ENCODE measurements at places on chromosomes 11 and 22.
A peak's percentile ranks its signal among the peaks of the same experiment; 100 is the strongest.

DNA sequence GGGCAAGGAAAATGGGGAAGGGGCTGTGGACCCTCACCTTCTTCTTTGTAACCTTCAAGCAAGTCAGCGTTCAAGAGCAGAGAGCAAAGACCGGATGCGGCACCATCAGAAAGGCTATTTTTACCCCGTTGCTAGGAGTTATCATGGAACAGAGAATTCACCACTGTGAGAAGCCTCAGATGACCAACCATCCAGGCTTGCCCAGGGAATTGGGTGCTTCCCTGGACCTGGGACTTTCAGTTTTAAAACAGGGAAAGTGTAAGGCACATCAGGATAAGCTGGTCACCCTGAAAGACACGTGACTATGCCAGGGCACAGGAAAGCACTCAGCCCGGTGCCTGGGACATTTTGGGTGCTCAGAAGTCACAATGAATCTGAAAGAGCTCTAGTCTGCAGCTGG is 10.4 kb downstream of the GALNT18 start:
- DNase-seq, result no peak

DNA sequence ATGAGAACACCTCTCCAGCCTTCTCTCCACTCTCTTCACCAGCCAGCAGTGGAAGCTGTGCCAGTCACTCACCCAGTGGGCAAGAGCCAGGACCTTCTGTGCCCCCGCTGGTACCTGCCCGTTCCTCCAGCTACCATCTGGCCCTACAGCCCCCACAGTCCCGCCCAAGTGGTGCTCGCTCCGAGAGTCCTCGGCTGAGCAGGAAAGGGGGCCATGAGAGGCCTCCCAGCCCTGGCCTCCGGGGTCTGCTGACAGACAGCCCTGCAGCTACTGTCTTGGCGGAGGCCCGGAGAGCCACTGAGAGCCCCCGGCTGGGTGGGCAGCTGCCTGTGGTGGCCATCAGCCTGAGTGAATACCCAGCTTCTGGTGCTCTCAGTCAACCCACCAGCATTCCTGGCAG is 20.2 kb downstream of the PHLDB1 start:
- no peak for DNase-seq

DNA sequence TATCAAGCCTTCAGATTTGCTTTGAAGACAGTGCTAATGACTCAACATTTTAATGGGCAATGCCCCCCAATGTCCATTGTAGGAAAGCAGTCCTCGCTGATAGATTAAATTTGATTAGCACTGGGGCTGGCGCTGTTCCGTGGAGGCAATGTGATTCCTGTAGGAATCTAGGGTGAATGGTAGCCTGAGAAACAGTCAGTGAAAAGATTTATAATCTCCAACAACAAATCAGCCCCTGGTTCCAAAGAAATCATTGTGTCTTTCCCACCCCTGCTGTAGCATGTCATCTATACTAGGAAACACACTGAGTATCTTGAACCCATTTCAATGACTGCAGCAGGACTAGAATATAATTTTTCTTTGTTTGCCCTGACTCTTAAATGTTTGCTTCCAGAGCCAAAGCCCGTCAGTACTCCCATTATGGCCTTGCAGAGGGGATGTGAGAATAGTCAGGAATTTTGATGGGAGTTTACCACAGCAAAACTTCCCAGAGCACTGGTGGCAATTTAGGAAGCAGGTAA is 36.1 kb downstream of the MPPED2 start:
- no peak for DNase-seq

DNA sequence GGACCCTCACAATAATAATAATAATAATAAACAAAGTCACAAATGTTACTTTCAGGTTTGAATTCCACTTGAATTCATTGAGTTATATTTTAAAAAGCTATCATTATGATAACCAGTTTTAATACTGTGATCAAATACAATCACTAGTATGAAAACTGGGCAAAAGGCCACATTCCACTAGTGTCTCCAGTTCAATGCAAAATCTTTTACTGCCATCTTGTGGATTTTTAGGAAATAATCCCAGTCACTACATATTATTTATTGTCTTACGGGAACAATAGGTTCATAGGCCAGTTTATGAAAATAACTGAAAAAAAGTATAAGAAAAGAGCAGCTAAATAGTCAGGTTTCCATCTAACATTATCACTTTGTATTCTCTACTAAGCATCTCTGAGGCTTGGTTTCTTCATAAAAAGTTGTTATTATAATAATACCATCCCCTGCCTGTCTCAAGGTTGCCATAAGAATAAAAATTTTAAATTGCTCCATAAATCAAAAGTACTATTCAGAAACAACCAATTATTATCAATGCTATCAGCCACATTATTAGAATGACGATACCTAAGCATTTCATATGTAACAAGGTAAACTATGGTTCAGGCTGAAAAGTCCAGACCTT is 533.9 kb upstream of the CCDC90B start:
- peak; percentile 58 for DNase-seq

GRCh38 chr11:6734616-6735015 is 37.2 kb downstream of the OR2AG2 start:
- DNase-seq, result no peak

DNA sequence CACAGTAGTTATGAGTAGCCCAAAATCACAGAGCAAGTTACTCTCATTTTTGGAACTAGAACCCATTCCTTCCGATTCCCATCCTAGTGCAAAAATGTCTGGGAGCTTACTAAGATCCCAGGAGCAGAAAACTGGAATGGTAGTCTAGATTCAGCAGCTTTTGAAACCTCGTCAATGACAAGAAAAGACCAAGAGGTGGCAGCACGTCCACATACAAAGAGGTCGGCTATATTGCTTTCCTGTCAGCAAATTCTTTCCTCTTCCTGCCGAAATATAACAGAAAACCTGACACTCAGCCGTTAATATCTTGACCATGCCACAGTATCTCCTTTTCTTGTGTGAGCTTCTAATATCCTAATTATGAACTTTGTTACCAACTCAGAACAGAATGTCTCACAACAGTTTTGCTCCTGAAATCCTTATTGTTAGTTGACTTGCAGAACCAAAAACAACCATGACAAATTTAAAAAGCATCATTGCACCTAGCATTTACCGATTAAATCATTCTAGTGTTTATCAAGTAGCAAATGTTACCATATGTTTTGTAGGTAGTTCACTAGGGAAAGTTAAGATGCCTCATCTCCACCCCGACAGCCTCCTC is 92.8 kb upstream of the OR9G4 start:
- DNase-seq, result peak; percentile 22

DNA sequence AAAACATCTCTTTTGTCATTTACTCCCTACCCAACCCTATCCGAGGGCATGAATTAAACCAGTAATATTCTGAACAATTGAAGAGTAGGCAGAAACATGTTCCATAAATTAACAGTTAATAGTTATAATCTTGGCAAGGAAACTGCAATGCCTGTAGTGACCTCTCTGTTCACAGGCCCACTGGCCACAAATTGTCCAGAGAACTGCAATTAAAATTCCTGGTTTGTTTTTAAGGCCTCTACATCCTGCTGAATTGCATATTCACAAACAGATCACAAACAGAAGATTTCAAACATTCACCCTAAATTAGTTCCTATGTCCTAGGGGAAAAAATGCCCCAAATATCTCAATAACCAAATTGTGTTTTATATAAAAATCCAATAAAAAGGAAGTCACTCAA is 143.2 kb upstream of the TRPC6 start:
- DNase-seq, result no peak

GRCh38 chr11:64877390-64878222 is 815 bp downstream of the EHD1 start:
- no peak for DNase-seq

GRCh38 chr11:107931206-107931605 is 3.0 kb downstream of the RAB39A start:
- DNase-seq, result no peak

DNA sequence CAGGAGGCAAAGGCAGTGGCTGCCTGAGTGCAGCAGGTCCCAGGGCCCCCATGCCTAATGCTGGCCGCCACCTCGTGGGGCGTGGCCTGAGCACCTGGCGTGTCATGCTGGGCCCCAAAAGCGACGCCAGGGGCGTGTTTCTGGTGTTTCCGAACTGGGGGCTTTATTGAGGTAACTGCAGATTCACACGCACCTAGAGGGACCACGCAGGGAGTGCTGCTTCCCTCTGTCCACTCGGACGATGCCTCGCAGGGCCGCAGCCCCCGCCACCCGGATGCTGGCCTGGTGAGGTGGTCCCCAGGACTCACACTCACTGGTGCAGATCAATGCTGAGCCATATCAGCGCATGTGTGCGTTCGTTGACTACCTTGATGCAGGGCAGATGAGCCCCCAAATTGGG is 736.2 kb downstream of the BRD1 start:
- DNase-seq, result no peak

DNA sequence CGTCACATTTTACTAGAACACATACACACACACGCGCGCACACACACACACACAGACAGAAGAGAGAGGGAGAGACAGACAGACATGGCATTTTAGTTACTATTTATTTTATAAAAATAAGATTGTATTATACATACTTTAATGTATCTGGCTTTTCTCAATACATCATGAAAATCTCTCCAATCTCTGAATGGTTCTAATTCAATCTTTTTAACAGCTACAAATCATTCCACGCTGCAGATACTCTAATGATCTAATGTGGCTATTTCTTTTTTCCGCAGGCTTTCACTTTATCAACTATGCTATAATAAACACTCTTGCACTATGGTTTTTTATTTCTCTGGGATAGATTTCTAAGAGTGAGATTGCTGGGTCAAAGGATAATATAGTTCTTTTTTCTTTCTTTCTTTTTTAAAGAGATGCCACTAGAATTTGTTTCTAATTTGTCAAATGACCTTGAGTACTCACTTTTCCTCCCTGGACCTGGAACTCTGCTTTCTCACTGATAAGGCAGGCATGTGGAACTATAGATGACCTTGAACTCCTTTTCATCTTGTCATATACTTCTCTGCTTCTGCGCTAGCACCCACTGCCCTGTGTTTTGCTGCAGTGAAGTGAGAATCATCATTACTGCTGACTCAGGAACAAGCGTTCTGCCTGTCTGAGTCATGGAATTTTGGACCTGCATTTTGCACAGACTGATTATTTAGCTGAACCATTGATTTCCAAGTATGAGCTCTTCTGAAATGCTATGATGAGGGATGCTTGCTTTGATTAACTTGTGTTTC is 4.9 kb upstream of the SLC6A5 start:
- DNase-seq, result no peak

DNA sequence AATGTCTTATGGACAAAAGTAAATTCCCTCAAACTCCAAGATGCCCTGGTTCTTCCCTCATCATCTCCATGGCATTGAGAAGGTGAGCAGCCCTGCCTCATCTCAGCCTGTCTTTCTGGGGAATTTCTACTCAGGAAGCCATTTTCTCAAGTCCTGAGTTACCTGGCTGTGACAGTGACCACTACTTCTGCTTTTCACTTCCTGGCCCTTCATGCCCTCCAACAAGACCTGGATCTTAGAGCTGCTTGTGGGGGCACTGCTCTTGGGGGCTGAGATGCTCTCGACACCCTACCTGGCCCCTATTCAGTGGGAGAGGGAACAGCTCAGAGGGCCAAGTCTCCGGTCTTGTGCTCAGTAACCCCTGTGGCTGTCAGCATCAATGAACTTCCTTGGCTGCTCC is 5.5 kb upstream of the IGSF22 start:
- no peak for DNase-seq

GRCh38 chr11:2725368-2726300 is 25.8 kb upstream of the KCNQ1OT1 start:
- no peak for DNase-seq

- DNase-seq, result no peak
Measured at GRCh38 chr22:40236131-40236665, 58.5 kb downstream of the TNRC6B start.

- DNase-seq, result no peak
Measured at GRCh38 chr11:31783252-31783651, 27.9 kb downstream of the PAX6 start.

DNA sequence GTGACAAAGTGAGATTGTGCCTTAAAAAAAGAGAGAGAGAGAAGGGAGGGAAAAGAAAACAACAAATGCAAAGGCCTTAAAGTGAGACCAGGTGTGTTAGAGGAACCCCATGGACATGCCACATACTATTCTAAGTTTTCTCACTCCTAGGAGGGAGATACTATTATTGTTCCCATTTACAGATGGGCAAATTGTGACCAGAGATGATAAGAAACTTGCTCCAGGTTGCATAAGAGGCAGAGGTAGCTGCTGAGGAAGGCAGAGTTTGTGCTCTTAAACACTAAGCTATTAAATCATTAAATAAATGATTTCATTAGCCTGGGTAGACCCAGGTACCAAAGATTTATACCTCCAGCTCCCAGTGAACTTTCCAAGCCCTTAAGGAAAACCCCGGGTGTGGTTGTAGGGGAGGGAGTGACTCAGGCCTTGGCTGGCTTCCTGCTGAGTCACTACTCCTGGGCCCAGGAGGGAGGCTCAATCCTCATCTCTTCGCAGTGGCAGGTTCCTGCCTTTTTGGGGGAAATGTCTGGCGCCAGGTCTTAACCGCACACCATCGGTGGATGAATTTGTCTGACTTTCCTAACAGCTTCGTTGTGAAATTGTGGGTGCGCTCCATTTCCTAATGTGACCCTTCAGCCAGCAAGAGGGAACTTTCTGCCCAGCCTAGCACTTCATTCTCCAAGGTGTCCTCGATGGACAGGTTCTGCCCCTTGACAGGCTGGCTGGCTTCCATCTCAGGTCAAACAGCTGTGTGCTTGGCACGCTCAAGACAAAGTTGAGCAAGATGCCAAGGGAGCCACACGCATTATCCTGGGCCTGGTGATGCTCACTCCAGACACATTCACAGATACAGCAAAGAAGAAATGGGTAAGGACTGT is 33.4 kb upstream of the PTPRJ start:
- DNase-seq, result no peak

DNA sequence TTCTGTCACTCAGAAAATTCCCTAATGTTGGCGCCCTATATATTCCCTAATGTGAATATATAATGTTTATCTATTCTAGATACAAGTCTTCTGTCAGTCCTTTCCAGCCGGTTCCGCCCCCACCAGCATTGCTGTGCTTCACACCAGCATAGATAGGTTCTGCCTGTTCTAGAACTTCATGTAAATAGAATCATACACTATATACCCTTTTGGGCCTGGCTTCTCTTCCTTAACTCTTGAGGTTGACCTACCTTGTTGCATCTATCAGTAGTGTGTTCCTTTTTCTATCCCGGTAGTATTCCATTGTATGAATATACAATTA is 34.6 kb downstream of the OTOG start:
- DNase-seq, result no peak

DNA sequence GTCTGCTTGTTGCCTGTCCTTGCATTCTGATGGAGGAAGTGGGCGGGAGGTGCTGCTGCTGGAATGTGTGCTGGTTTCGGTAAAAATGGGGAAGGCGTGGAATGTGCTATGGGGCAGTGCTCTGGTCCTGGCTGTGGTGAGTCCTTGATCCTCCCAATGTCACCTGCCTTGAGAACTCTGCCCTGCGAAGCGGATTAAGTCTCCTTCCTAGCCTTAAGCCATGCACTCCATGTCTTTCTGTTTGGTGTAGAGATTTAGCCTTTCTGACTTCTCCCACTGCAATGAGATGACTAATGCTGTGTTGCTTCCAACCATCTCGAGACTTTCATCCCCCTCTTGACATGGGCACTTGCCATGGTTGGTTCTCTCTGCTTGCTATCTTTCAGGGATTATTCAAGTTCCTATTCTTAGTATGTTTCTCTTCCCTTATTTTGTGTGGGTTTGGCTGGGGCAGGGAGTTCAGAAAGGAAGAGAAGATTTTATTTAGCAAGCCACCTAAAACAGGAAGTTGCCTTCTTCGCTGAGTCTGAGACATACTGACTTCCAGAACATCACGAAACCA is 687.9 kb downstream of the NTM start:
- DNase-seq, result peak; percentile 74
